ENCODE measurements at places on chromosomes 11 and 22.

- peak; percentile 22 for DNase-seq
Observed at GRCh38 chr11:2390725-2391151, 9.8 kb upstream of the TSSC4 start.

GRCh38 chr11:133787379-133788141 is 57.8 kb downstream of the SPATA19 start:
- DNase-seq, result no peak

- DNase-seq, result no peak
Observed at GRCh38 chr11:120060512-120060911, 77.4 kb downstream of the TRIM29 start.

DNA sequence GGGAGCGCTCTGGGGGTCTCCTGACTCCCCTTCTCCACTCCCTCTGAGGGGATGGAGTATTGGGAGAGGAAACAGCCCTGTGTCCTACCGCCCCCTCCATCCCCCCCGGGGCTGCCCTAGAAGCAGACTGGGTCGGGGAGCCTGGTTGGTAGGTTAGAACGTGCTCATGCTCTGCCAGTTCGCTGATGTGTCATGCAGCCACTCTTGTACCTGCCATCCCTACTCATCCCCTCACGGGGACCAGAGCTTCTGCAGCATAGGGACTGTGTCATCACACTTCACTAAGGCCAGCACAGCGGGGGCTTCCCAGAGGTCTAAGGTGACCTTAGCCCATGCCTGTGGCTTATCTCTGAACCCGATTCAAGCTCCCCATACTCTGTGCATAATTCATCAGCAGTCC is 4.7 kb downstream of the KCNJ1 start:
- DNase-seq, result no peak

DNA sequence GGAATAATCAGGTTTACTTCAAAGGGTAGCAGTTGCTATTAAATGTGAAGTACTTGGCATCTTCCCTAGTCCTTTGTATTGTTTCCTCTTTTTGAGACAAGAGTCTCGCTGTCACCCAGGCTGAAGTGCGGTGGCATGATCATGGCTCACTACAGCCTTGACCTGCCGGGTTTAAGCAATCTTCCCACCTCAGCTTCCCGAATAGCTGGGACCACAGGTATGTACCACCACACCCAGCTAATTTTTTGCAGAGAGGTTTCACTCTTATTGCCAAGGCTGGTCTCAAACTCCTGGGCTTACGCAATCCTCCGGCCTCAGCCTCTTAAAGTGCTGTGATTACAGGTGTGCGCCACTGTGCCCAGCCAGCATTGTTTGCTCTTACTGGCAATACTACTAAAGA is 36.2 kb upstream of the RAPSN start:
- no peak for DNase-seq

DNA sequence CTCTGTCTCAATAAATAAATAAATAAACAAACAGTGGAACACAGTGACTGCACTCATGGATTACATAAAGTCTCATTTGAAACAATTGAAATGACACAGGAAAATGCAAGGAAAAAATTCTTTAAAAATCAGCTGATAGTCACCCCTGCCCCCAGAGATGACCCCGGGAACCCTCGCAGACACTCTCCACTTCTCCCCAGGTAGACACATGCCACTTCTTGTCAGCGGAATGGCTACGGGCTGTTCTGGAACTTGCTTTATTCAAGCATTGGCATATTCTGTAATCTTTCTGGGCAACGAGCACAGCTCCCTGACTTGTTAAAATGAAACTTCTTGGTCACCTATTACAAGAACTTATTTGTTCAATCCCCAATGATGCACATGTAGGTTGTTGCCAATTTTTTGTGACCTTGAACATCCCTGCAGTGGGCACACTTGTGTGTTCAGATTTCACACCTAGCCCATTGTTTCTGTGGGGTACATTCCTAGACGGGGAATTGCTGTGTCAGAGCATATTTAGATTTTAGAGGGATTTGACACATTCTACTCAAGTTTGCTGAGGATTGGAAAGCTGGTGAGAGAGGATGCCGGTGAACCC is 32.8 kb downstream of the MYEOV start:
- DNase-seq, result no peak

- no peak for DNase-seq
Observed at GRCh38 chr11:63896071-63896470, 20.9 kb downstream of the RCOR2 start.

GRCh38 chr11:2927851-2928604 is 1.2 kb downstream of the PHLDA2 start:
- no peak for DNase-seq

DNA sequence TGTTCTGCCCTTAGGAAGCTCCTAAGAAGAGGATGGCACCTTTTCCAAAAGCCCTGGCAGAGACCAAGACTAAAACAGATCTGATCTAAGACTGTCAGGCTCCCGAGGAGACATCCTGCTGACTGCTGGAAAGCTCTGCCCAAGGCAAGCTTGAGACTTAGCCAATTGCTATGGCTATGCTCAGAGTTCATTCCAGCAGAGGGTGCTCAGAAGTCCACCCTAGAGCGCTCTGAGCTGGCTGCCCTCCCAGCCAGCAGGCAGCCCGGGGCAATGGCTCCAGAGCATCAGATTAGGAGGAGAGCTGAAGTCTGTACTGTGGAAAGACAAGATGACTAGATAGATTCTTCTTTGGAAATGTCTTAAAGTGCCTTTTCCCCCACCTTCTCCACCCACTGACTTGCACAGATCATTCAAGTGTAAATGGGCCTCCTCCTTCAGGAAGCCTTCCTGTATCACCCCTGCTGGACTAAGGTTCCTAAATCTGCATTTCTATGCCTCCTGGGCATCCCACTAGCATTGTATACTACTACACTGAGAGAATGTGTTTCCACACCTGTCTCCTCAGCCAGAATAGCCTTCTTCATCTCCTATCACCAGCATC is 23.4 kb downstream of the LRRC55 start:
- DNase-seq, result no peak

GRCh38 chr11:97764605-97765004 is 1256.1 kb upstream of the CNTN5 start:
- no peak for DNase-seq

Data from NCI-H1436 (cell line).